ENCODE measurements at places on chromosomes 11 and 22. TPM values are rescaled to one million over a fixed set of nuclear protein-coding genes. Genes with fewer than 3 reads are reported as not detected.

The NEFH gene
- 0.92 TPM for total RNA-seq

The FAM227A gene
- 1.8 TPM for total RNA-seq

The LMF2 gene
- total RNA-seq = 27.8 TPM

The LRRC4C gene
- not detected for total RNA-seq

The FXYD6 gene
- total RNA-seq = 5.4 TPM

The RAB38 gene
- 376 TPM for total RNA-seq

The SUSD2 gene
- total RNA-seq = 0.03 TPM

The CECR2 gene
- 4.8 TPM for total RNA-seq

The UPK3A gene
- not detected for total RNA-seq

The MIAT gene
- 0.45 TPM for total RNA-seq

The PGA4 gene
- not detected for total RNA-seq

The BIK gene
- 8.0 TPM for total RNA-seq

The DBX1 gene
- total RNA-seq = not detected

The PNPLA3 gene
- total RNA-seq = 11.1 TPM

The MS4A4A gene
- total RNA-seq = not detected

- DNase-seq = no peak
Observed at GRCh38 chr11:44858796-44859527, 91.7 kb downstream of the TP53I11 start.

GRCh38 chr11:9568854-9569587 is 4.4 kb upstream of the WEE1 start:
- peak; percentile 65 for DNase-seq

- DNase-seq = no peak
Observed at GRCh38 chr11:134026655-134027343, 42.1 kb upstream of the JAM3 start.

GRCh38 chr11:76599041-76600013 is 71.2 kb downstream of the LRRC32 start:
- no peak for DNase-seq

GRCh38 chr11:91513734-91514133 is 710.9 kb upstream of the FAT3 start:
- DNase-seq = no peak

GRCh38 chr11:105790840-105791239 is 181.0 kb downstream of the GRIA4 start:
- no peak for DNase-seq

DNA sequence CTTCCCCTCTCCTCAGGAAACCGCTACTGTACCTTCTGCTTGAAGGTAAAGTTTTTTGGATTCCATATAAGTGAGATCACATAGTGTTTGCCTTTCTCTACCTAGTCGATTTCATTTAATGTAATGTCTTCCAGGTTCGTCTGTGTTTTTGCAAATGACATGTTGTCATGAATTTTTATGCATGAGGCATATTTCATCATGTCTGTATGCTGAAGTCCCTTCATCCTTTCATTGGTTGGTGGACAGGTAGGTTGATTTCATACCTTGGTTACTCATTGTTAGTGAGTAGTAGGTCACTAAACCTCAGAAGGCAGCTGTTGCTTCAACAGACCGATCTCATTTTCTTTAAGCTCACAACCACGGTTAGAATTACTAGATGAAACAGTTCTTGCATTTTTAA is 60.3 kb downstream of the LRRC74B start:
- DNase-seq = no peak

DNA sequence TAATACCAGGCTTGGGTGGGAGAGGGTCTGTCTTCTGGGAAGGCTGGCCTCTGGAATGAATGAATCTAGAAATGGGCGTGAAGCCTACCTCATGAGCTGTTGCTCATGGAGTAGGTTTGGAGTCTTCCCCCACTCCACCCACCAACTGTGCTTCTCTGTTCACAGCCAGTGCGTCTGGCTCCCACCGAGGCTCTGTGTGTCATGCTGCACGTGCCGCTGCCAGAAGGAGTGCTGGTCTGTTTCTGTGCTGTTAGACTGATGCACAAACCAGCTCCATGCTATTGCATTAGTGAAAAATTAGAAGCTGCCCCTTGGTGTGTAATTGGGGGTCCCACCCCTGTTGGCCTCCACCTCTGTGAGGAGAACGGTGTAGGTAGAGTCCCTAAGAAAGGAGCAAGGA is 132.3 kb upstream of the PARVA start:
- DNase-seq = no peak

GRCh38 chr22:17381192-17381913 is 12.1 kb downstream of the CECR2 start:
- DNase-seq = no peak

GRCh38 chr11:119474682-119475596 is 52.0 kb upstream of the THY1 start:
- DNase-seq = peak; percentile 76

- DNase-seq = no peak
Observed at GRCh38 chr11:103749158-103749557, 287.3 kb upstream of the DDI1 start.

DNA sequence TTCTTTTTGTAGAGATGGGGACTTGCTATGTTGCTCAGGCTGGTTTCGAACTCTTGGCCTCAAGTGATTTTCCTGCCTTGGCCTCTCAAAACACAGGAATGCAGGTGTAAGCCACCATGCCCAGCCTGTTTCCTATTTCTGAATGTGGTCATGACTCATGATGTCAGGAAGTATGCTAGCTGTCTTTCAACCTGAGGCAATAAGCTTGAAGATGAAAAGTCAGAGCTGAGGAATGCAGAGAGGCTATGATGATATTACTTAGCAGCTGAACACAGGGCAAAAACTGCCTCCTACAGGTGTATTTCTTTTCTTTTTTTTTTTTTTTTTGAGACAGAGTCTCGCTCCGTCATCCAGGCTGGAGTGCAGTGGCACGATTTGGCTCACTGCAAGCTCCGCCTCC is 9.0 kb upstream of the NUCB2 start:
- DNase-seq = no peak

- no peak for DNase-seq
Observed at GRCh38 chr11:81004576-81004975, 1563.7 kb upstream of the TENM4 start.

- no peak for DNase-seq
Observed at GRCh38 chr11:7673724-7674434, 579 bp upstream of the CYB5R2 start.

GRCh38 chr11:114183044-114183511 is 113.1 kb upstream of the NNMT start:
- no peak for DNase-seq

DNA sequence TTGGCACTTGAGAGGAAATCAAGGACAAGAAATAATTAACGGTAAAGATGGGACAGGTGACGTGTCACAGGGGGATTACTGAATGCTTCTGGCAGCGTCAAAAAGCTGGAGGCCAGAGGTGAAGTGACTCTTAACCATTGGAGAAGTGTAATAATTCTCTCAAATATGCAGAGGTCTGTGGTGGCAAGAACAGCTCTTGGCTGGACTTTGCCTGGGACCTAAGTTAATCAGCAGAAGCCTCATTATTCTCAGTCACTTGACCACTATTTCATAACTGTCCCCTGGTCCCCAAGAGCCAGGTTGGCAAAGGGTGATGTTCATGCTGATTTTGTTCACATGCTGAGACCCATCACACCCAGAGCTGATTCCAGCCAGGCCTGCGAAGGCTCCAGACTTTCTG is 72.9 kb downstream of the TIMP3 start:
- DNase-seq = no peak

DNA sequence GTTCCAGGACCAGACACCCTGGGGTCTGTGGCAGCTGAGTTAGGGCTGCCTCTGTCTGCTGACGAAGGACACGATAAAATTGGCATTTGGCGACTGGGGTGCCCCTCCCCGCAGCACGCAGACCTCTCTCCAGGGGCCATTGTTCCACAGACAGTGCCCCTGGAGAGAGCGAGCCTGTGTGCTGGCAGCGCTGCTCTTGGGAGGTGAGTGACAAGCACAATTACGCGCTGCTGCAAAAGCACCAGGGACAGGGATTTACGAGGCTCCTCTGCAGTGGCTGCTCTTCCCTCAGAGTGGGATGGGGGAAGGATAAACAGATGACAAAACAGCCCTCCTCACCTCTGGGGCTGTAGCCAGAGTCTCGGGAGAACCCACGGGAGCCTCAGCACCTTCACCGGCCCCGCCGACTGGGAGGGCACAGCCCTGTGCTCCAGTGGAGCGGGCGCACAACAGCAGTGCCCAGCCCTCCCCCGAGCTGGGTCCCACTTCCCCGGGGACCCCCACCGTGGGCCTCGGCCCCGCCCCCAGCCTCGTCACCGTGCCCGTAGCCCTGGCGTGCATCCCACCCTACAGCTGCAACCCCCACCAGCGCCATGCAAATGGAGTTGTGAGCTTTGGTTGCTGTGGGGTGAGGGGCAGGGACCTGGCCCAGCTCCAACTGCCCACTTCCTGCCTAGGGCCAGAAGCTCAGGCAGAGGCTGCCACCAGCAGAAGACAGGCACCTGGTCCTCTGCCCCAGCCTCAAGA is 19.6 kb downstream of the CHID1 start:
- DNase-seq = no peak

GRCh38 chr11:69385832-69386427 is 92.0 kb downstream of the MYEOV start:
- no peak for DNase-seq

DNA sequence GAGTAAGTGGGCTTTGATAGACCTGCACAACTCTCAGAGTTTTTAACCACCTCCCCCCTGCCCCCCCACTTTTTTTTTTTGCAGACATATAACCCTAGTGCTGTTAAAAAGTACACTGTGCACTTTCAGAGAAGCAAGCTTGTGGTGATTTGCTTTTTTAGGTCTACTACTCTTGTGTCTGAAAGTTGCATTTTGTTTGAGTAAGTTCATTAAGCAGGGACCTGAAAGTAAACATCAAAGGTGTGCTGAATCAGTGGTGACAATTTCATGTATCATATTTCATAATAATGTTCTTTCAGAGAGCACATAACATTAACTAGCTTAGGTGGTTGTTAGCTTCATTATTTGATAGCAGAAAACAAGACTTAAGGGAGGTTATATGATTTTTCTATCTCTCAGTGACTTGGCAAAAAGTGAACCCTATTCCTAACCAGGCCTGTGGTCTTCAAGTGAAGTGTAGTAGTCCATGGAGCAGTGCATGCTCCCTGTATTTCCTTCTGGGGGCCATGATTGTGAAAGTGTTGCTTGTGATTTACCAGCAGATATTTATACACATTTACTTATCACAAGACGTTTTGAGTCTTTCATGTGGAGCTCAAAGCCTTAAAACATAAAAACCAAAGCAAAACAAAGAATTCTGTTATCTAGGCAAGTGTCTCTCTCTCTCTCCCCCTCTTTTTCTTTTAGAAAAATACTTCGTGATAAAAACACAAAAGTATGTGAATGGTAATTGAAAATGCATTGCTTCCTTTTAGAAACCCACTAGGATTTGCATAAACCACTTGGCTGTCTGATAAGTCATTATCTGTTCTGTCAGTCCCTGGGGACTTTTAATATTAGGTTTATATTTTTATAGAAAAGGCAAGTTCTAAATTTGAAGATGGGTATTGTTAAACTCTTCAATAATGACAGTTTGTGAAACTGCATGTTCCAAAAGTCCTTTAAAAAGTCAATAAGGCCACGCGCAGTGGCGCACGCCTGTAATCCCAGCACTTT is 7.5 kb upstream of the RAG2 start:
- DNase-seq = no peak

DNA sequence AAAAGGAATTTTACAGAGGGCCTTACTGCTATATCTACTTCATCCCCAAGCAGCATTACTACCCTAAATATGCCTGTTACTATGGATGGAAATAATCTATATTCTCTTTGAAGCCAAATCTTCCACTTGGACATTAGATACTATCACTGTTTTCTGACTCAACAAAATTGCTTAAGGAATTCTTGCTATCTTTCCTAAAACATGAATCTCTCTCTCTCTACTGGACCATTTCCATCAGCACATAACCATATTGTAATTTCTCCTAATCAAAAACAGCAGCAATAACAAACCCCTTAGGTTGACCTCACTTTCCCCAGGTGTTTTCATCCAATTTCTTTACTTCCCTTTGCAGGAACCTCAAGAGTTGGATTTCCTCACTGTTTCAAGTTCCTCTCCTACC is 67.9 kb upstream of the BLID start:
- no peak for DNase-seq

GRCh38 chr11:2088746-2089535 is 50.2 kb downstream of the IGF2 start:
- peak; percentile 9 for DNase-seq

- DNase-seq = no peak
Observed at GRCh38 chr11:124569697-124570096, at the start of gene OR8A1. Gene OR8A1 (plus strand): TSS chr11:124569997. CDS start chr11:124570120, 123 bp downstream.

GRCh38 chr11:133176748-133177147 is 355.6 kb downstream of the OPCML start:
- no peak for DNase-seq

Data from SK-MEL-5 (cell line).